Activated T-helper 9 cell treated with anti-CD3 and anti-CD28 coated beads, Interleukin-2, amount 50 U/mL, for 16 hours (primary cell): ENCODE measurements at places on chromosomes 6 and 20.

- DNase-seq, result no peak
Measured at GRCh38 chr6:75934643-75935472, 137.6 kb downstream of the IMPG1 start.

- no peak for DNase-seq
Measured at GRCh38 chr6:92706976-92707375, 712.4 kb downstream of the EPHA7 start.

GRCh38 chr6:116695401-116695800, 14.4 kb downstream of the KPNA5 start:
- DNase-seq, result no peak

GRCh38 chr6:5159162-5159561, 74.0 kb downstream of the PPP1R3G start:
- no peak for DNase-seq

GRCh38 chr6:31588871-31589650, 3.0 kb downstream of the LST1 start:
- DNase-seq, result no peak

DNA sequence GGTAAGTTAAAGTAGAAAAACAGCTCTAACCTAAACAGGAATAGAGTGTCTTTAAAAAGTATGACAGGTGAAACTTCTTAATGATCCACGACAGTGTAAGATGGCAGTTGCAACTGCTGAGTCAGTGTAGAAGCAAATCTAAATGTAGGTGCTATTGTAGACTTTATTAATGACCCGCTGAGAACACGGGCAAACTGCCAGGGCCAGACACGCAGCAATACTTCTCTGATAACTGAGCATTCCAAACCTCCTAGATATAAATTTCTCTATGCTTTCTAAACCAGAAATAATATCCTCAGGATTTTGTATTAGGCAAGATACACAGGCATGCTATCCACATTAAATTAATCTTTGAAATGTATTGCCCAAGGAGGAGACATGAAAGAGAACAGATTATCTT, 1076.4 kb downstream of the HACE1 start:
- DNase-seq, result no peak

- DNase-seq, result no peak
Measured at GRCh38 chr6:48212501-48212900, 101.5 kb upstream of the PTCHD4 start.
